Left renal cortex interstitium (tissue), 4 donors: ENCODE measurements at places on chromosomes 5 and 9. TPM values are rescaled to one million over a fixed set of nuclear protein-coding genes. Genes with fewer than 3 reads are reported as not detected.

DNA sequence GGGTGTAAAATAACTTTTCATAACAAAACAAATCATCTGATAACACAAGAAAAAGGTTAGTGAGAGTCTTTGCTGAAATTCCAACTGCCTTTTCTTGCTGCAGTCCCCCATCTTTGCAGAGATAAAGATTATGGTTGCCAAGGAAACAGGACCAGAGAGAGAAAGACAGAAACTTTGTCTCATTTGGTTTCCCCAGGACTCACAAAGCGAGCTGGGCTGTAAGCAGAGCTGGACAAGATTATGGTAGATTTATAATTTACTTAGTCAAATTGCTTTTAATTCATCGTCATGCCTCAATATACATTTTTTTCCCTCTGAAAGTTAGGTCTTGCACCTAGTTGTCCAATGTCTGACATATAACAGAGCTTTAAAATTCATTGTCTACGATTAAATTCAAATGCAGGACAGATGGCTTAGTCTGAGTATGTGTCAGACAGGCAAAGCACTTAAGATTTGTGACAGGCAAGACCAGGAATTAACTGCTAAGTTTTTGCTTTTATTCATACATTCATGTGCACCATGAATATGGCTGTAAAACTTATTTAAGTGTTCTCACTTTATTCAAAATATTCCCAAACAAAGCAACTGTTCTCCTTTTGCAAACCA is 17.4 kb downstream of the ENC1 start:
- no peak for DNase-seq

GRCh38 chr9:77163884-77164283 is 13.4 kb upstream of the VPS13A start:
- DNase-seq, result no peak

DNA sequence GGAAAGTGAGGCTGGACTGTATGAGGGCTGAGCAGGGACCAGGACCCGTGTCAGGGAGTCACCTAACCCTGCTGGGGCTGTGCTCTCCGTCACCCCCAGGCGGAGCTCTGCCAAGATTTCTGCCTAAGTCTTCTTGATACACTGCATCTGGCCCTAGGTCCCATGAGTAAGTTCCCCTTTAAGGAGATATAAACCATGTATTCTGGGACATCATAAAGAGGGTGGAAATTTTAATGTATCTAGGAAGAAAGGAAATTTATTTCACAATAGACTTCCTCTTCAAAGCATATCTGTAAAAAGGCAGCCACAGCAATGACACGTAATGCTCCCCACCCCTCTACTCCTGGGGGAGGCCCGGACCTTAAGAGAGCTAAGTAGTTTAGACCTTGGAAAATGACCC is 183.4 kb downstream of the FBXL7 start:
- DNase-seq, result no peak

DNA sequence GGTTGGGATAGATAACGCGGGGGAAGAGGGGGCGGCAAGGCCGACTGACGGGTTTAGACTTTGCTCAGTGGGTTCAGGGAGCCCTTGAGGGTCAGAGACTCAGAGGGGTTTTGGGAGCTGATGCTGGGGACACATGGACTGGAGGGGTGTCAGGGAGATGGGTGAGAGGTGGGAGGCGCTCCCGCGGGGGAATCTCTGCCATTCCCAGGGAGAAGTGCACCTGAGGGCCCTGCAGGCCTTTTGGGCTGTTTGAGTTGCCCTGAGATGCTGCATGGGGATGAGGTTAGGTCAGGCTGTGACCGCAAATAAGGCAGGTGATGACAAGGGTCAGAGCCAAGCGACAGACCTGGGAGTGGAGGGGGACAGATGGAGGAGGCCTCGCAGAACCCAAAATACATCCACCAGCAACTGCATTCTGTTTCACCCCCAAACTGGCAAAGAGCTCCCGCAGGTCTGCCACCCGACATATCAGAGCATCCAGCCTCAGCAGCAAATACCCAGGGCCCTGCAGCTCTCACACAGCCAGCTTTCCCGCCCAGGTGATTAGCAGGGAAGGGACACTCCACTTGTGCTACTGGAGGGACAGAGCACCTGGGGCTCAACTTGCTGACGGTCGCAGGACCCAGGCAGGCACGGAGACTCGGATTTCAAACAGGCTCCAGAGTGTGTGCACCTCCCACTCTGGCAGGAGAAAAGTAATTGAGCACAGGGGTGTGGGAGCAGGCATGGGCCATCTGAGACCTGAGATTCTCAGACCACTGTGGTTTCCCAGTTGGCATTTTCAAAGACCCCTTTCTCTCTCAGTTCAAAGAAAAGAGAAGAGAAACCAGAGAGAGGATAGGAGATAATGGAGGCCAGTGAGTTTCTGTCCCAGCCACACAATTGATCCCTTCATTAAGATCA is 26.4 kb downstream of the TMOD1 start:
- no peak for DNase-seq

GRCh38 chr9:98182889-98183599 is 9.4 kb downstream of the CORO2A start:
- no peak for DNase-seq

- no peak for DNase-seq
Observed at GRCh38 chr5:30620481-30621085, 572.9 kb upstream of the CDH6 start.

The MEGF10 gene
- polyA plus RNA-seq, result 0.88 TPM

The GFI1B gene
- polyA plus RNA-seq, result 1.0 TPM

The NSMF gene
- polyA plus RNA-seq, result 49.4 TPM

The NR2F1-AS1 gene
- 58.5 TPM for polyA plus RNA-seq
